ENCODE measurements at places on chromosomes 6 and 20. TPM values are rescaled to one million over a fixed set of nuclear protein-coding genes. Genes with fewer than 3 reads are reported as not detected.

DNA sequence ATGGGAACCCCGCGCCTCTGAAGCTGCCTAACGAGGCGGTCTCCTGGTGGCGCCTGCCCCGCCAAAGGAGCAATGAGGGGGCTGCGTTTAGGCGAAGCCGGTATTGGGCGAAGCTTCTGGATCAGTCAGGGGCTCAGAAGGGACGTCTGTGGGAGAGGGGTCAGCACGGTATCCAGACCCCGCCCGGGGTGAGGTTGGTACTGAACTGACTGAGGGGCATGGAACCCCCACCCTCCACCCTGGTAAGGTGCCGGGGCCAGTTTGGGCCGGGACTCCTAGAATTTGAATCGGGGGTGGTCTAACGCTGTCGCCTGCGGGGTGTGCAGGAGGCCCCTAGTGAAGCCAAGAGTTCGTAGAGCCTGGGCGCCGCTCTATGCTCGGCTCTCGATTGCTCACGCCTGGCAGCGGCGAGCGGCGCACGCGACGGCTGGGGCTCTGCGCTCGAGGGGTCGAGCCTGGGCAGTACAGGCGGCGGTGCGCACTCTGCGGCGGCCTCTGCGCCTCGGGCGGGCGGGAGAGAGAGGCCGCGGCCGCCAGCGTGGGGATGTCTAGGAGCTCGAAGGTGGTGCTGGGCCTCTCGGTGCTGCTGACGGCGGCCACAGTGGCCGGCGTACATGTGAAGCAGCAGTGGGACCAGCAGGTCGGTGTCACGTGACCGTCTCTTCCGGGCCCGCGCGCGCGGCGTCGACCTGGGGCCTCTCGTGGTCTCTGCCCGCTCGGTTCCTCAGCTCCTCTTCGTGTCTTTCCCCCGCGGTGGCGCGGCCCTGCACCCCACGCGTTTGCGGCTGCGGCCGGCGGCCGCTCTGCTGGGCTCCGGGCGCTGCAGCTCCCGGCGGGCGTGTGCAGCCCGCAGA is at the start of the genes KAT14 and PET117:
Gene KAT14, plus strand, starts transcription at position 452 of the 854 bp plus-strand sequence. CDS start 4,798 bp downstream, outside the sequence.
Gene PET117, plus strand, starts transcription at position 452 of the 854 bp plus-strand sequence. Its CDS starts 93 bp downstream, at position 545.
- peak; percentile 96 for DNase-seq

BEND6 gene
- total RNA-seq = 4.9 TPM

DNA sequence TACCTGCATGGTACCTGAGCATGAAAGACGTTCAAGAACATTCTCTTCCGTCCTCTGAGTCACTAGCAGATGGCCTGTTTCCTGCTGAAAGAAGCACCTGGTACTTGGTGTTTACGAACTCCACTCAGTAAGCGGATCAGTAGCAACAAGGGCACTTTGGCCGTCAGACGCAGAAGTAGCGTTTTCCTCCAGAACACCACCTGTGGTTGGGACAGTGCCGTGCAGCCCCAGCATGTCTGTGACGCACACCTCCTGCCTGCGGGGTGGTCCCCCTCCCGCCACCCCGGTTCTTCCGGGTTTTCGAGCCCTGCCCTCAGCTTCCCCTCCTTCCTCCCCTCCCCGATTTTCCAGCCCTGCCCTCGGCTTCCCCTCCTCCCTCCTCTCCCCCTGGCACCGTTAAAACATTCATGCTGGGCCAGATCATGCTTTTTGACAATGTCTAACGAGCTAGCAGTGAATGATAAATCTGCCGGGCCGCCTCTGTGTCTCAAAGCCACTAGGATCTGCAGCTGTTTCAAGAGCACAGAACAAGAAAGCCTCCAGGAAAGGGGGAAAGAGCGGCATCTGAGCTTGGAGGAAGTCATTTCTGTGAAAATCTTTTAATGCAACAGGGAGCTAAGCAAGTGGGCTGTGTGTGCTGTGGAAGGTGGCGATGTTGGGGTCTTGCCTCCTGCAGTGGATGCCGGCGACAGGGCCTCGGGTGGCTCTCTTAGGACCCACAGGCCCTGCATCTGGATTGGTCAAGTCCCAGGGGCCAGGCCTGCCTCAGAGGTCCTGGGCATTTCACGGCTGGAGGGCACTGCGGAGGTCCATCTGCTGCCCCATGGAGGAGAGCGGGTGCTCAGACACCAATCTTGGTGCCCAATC is 207.9 kb downstream of the ERMARD start:
- peak; percentile 69 for DNase-seq

- DNase-seq = peak; percentile 52
Measured at GRCh38 chr6:106300944-106301343, 24.6 kb downstream of the ATG5 start.

DNA sequence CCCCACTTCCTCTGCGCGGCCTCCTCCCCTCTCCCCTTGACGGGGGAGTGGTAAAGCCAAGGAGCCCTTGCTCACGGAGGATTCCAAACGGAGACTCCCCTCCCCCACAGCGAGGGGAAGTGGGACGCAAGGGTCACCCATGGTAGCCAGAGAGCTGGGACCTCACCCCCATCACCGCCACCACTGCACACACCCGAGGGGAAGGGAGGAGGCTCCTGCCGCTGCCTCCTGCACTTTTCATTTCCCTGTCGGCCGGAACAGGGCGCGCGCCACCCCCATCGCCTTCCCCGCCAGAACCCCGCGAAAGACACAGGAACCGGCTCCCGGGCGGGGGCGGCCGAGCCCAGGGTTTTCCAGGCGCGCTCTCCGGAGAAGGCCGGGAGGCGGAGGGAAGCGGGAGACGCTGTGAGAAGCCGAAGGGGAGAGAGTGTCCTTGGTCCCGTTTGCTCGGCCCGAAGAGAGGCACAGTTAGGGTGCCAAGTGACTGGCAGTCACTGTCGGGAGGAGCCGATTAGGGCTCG is 789 bp downstream of the CCND3 start:
- peak; percentile 61 for DNase-seq
